ENCODE measurements at places on chromosomes 6 and 20. TPM values are rescaled to one million over a fixed set of nuclear protein-coding genes. Genes with fewer than 3 reads are reported as not detected.
A peak's percentile ranks its signal among the peaks of the same experiment; 100 is the strongest.

DNA sequence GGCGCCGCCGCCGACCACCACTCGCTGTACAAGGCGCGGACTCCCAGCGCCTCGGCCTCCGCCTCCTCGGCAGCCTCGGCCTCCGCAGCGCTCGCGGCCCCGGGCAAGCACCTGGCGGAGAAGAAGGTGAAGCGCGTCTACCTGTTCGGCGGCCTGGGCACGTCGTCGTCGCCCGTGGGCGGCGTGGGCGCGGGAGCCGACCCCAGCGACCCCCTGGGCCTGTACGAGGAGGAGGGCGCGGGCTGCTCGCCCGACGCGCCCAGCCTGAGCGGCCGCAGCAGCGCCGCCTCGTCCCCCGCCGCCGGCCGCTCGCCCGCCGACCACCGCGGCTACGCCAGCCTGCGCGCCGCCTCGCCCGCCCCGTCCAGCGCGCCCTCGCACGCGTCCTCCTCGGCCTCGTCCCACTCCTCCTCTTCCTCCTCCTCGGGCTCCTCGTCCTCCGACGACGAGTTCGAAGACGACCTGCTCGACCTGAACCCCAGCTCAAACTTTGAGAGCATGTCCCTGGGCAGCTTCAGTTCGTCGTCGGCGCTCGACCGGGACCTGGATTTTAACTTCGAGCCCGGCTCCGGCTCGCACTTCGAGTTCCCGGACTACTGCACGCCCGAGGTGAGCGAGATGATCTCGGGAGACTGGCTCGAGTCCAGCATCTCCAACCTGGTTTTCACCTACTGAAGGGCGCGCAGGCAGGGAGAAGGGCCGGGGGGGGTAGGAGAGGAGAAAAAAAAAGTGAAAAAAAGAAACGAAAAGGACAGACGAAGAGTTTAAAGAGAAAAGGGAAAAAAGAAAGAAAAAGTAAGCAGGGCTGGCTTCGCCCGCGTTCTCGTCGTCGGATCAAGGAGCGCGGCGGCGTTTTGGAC lies 2.0 kb downstream of the SOX4 start:
- no peak for DNase-seq

DNA sequence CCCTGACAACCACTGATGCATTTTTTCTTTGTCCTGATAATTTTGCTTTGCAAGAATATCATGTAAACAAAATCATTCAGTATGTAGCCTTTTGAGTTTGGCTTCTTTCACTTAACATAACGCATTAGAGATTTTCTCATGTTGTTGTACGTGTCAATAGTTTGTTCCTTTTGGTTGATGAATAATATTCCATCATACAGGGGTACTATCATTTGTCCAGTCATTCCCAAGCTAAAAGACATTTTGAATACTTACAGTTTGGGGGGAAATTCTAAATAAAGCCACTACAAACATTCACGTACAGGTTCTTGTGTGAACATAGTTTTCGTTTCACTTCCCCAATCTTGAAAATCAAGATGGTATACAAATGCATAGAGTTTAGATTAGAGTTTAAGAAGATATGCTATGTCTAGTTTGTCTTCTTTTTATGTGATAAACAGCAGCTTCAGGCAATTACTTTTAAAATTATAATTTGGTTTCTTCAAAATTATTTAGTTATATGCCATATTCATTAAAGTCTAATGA lies 5.2 kb downstream of the HAO1 start:
- DNase-seq, result no peak

DNA sequence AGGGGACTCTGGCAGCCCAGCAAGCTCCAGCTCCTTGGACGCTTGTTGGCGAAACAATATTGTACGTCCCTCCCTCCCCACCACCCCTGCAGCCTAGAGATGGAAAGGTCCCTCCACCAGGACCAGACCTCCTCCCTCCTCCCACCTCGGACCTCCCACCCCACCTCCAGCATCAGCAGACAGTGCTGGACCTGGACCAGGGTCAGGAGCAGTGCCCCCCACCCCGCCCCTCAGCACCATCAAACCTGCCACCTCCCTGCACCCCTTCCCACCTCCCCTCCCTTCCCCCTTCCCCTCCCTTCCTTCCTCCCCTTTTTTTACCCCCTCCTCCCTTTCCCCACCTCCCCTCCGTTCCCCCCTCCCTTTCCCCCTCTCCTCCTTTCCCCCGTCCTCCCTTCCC lies 98.4 kb downstream of the TAF4 start:
- no peak for DNase-seq

DNA sequence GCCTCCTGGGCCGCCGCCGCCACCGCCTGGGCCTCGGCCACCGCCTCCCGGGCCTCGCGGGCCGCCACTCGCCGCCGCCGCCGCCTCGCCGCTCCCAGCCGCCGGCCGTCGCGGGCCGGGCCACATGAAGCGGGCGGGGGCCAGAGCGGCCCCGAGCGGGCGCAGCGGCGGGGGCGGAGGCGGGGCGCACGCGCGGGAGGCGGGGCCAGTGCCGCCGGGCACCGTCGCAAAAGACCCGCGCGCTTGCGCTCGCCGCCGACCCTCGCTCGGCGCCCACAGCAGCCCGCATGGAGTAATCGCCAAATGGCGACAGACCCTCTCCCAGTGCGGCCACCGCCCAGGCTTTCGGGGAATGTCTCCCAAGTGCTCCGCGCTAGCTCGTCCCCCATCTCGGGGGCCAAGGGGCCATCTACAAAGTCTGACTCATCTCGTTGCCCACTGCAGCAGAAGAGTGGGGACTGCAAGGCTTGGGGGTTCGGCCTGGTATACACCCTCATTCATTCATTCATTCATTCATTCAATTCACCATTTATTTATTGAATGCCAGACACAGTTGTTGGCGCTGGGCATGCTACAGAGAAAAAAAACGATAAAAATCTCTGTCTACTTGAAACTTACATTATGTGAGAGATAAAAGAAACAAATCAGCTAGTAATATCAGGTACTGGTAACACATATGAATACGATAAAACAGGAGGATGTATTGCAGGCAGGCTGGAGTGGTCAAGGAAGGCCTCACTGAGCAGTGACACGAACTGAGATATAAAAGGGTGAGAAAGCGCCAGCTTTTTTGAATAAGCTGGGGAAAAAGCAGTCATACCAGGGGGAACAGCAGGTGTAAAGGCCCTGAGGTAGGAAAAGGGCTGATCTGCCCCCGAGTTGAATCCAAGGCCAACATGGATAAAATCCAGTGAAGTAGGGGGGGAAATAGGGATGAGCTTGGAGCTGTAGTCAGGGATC lies at the start of gene B4GALT5:
TSS of gene B4GALT5 (minus strand) at position 126 of the 960 bp plus-strand sequence. CDS start 188 bp downstream, outside the sequence.
- peak; percentile 78 for DNase-seq

Gene DEFB124
- polyA plus RNA-seq, result not detected

Gene GRIK2
- polyA plus RNA-seq, result not detected

All from endothelial cell of umbilical vein (primary cell).